Caco-2 (cell line): ENCODE measurements at places on chromosomes 13 and 19.

DNA sequence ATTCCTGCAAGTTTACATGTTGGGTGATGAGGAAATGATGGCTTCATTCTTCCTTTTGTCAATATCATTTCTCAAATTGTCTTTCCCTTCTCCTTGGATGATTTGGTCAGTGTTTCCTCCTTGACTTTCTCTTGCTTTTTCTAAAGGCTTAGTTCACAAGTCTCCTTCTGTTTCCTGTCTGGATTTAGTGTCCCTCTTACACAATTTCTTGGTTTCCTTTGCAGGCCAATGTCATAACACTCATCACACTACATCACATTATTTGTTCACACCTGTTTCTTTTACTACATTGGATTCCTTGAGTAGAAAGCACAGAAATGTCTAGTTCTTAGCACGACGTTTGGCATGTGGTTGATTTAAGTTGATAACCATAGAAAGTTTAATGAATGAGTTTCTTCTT is 490.7 kb downstream of the TDRD3 start:
- no peak for DNase-seq

GRCh38 chr19:3136684-3137055 is 837 bp downstream of the GNA15 start:
- no peak for DNase-seq

GRCh38 chr19:16032509-16033135 is 43.7 kb upstream of the TPM4 start:
- DNase-seq, result no peak

- DNase-seq, result no peak
These were observed 165.2 kb downstream of the DCLK1 start for GRCh38 chr13:35966024-35966423.

DNA sequence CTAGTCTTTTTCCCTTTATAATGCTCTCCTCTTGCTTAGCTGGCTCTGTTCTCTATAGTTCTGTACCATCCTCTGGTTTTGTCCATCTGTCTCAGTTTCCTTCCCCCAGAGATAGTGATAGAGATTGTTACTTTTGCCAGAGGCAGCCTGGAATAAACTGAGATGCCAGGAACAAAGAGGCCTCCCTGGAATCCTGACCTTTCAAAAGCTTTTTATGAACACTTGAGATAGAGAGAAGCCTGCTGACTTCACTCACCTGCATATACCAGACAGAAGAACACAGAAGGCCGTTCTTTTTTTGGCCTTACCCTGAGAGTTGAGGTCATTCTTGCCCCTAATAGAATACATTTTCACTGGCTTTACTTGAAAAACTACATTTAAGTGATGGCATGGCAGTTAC is 150.2 kb downstream of the LHFPL6 start:
- DNase-seq, result no peak

- peak; percentile 95 for DNase-seq
These were observed 3.6 kb downstream of the PRMT1 start for GRCh38 chr19:49680421-49681351.

DNA sequence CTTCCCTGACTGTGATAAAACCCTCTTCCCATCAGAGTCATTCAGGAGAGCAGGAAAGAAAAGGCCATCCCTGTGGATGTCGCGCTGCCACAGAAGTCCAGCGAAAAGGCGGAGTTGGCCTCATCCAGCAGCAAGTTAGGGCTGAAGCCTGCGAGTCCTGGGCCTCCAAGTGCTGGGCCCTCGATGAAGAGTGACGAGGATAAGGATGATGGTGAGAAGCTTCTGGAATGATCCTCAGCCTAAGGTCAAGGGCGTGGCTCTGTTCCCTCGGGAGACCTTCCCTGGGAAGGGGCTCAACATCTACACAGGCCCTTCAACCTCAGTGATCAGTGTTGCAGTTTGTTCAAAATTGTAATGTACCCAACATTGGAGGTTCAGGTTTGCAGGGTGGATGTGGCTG is 22.3 kb downstream of the TEX29 start:
- DNase-seq, result no peak

GRCh38 chr19:38400361-38400760 is 2.5 kb upstream of the FAM98C start:
- DNase-seq, result no peak

GRCh38 chr19:22945560-22945959 is 57.4 kb downstream of the ZNF728 start:
- DNase-seq, result no peak

- no peak for DNase-seq
These were observed 8.6 kb downstream of the FGF22 start for GRCh38 chr19:648305-648704.

- no peak for DNase-seq
These were observed 1484.6 kb downstream of the OLFM4 start for GRCh38 chr13:54513254-54513653.

DNA sequence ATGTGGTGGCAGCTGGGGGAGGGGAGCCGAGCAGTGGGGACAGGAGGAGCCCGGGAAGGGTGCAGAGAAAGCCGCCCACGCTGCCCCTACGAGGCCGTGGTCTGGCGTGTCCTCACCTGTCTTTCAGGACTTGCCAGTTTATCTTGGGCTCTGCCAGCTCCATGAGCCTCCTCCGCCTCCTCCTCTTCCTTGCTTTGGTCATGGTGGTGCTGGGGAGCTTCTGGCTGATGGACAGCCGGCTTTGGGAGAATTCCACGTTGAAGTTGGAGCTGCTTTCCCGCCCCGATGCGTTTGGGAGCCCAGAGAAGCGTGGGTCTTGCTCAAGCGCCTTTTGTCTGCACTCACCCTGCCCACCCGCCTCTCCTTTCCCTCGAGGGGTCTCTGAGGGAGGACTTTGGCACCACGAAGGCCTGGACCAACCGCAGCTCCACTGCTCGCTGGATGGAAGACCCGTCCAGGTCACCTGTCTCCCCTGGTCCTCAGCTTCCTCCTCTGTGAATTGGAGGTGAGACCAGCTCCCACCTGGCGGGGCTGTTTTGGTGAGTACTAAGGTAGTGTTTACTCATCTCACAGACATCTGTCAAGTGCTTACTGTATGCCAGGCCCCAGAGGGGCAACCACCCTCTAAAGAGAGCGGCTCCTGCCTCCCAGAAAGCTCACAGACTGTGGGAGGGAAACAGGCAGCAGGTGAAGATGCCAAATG is 29.7 kb upstream of the MIER2 start:
- no peak for DNase-seq

DNA sequence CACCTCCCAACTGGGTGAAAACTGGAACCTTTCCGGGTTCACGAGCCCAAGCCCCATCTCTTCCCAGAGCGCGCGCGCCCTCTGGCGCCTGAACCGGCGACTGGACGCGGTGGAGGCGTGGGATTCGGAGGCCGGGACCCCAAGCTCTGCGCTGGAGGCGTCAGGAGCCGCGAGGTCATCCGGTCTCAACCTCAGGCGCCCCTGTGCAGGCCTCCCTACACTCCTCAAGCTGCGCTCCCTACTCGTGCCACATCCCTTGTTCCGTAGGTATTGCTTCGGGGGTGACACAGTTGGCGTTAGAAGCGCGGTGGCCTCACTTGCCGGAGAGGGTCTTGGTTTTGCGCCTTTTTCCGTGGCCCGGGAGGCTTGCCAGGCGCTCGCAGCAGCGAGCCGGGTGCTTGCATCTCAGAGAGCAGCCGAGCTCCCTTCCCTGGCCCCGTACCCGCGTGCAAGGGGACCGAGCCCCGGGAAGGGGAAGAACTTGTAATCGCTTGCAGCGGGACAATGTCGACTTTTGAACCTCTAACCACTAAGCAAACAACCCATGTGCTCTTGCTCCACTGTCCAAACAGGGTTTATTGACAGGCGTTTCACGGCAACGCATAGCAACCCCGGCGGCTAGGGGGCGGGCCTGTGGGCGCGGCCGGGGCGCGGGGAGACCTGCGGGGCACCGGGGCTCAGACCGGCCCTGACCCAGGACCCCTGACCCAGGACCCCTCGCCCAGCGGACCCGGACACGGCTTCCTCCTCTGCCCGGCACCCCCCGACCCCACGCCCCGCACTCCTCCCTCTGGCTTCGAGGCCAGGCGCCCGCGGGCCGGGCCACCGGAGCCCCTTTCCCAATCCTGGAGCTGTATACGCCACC is 8.5 kb downstream of the CDX2 start:
- DNase-seq, result peak; percentile 96

- no peak for DNase-seq
These were observed 31.2 kb downstream of the KEAP1 start for GRCh38 chr19:10471909-10472308.

GRCh38 chr13:113548778-113549621 is 35.6 kb upstream of the TFDP1 start:
- DNase-seq, result peak; percentile 40

DNA sequence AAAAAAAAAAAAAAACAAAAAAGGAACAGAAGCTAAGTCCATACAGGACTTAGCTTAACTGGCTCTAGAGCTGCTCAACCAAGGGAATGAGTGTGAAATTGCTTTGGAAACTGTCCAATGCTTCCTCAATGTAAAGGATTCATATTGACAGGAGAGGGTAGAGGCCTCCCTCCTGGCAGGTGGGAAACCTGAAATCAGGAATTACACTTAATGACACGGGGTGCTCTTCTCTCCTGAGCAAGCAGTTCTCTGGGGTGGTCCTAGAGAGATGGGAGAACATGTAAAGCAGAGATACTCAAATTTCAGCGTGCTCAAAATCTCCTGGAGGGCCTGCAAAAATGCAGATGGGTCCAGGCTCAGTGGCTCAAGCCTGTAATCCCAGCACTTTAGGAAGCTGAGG is 3.6 kb upstream of the MAG start:
- no peak for DNase-seq

DNA sequence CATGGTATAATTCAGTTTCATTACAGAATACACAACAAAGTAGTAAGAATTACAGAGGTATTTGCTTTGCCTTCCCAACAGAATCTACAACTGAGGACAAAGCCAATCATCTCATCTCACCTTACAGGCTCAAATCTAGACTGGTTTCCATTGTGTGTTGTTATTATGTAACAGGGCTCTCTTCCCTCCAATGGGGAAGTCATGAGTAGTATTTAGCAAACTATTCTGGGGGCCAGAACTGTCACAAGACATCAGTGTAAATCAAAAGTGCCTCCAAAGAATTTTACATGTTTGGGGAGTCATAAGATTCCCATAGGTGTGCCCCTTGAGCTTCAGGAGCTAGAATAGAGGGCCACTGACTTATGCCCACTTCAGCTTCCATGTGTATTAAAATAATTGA is 187.0 kb upstream of the EDNRB start:
- no peak for DNase-seq

GRCh38 chr19:38370299-38370698 is 4.1 kb upstream of the PSMD8 start:
- DNase-seq, result no peak

DNA sequence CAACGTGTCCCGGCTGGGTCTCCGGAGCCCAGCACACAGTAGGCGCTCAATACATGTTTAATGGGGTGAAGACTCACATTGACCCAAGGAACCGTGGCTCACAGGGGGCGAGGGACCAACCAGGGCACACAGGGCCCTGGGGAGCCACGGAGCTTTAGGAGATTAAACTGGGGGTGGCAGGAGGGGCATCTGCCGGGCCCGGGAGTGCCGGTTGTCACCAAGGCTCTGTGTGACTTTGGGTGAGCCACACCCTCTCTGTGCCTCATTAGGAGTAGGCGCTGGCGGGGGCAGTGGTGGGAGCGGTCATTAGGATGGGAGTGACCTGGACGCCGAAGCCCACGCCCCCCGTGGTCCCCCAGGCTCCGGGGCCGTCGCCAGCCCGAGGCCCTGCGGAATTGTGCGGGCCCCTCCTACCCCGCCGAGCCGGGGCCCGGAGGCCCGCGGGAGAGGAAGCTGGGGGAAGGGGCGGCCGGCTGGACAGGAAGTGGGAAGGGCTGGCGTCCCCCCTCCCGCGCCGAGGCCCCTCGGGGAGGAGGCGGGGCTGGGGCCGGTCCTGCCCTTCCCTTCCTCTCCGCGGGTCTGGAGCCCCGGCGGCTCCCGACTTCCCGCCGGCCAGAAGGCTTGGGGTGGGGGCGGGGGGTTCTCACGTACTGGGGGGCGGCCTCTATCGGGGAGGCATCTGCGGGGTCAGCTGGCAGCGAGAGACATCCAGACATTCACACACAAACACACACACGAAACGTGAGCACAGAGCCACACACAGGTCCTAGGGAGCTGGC is 1.8 kb upstream of the SSBP4 start:
- DNase-seq, result peak; percentile 86

DNA sequence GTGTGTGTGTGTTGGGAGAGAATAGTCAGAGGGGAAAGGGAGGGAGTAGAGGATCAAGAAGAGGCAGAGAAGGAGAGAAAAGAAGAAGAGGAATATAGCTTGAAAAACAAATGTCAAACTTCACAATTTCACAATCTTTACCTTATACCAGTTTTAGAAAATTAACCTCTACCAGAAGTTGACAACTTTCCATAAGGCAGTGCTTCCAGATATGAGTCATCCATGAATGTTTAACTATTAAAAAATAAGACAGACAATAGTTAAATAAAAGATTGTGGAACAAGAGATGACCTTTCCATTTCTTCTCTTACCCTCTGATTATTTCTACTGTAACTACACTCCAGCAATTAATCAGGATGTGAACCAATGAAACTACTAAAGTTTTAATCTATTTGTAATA is 229.4 kb downstream of the ITGBL1 start:
- DNase-seq, result no peak

DNA sequence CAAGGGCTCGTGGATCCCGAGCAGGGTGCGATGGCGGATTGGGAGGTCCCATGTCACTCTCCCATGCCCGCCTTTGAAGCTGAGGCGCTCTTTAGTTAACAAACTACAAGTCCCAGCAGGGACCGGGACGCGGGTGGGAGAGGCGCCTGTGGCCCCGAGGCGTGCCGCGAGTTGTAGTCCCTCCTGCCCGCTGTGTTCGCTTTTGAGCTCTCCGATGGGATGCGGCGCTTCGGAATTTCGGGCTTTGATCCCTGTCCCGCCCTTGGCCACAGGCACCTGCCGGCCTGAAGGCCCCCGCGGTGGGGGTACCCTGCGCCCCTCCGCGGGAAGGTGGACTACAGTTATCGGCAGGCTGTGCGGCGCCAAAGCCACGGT is 11.0 kb downstream of the CYTH2 start:
- no peak for DNase-seq

GRCh38 chr13:113777311-113778260 is 18.6 kb downstream of the TMEM255B start:
- DNase-seq, result peak; percentile 68

DNA sequence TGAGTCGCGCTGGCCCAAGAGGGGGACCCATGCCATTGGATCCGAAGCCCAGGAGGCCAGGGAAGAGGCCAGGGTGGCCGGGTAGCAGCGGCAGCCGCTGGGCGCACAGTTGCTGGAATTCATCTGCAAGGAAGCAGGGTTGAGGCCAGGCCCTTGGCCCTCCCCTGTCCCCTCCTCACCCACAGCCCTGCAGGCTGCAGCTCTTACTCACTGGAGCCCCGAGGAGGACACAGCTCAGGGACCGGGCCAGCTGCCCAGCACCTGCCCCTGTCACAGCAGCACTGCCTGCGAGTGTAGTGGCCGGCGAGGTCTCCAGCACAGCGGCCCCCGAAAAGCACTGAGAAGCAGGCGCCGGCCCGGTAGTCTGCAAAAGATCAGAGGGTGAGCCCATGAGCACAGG is 11.2 kb downstream of the FBN3 start:
- DNase-seq, result no peak

- DNase-seq, result no peak
These were observed 9.9 kb downstream of the ZNF112 start for GRCh38 chr19:44346556-44346955.

GRCh38 chr19:425056-425455 is 16.1 kb upstream of the C2CD4C start:
- no peak for DNase-seq
